ENCODE measurements at places on chromosomes 13 and 19.

- H3K27me3 ChIP-seq, result peaks cover 47% of the 10 kb centered on the region
- DNase-seq, result peak; percentile 18
- H3K4me3 ChIP-seq, result no peak overlapping the region
- no peak overlapping the region for H3K27ac ChIP-seq
- H3K36me3 ChIP-seq, result no peaks in the 10 kb centered on the region
Measured at GRCh38 chr19:41521931-41522555, 53.9 kb upstream of the CEACAM21 start.

- peaks cover 3% of the 10 kb centered on the region for H3K4me1 ChIP-seq
- H3K27me3 ChIP-seq, result peaks cover 46% of the 10 kb centered on the region
- no peaks in the 10 kb centered on the region for H3K36me3 ChIP-seq
- no peak overlapping the region for H3K27ac ChIP-seq
- H3K4me3 ChIP-seq, result no peak overlapping the region
Measured at GRCh38 chr19:495402-496111, 729 bp upstream of the MADCAM1 start.

DNA sequence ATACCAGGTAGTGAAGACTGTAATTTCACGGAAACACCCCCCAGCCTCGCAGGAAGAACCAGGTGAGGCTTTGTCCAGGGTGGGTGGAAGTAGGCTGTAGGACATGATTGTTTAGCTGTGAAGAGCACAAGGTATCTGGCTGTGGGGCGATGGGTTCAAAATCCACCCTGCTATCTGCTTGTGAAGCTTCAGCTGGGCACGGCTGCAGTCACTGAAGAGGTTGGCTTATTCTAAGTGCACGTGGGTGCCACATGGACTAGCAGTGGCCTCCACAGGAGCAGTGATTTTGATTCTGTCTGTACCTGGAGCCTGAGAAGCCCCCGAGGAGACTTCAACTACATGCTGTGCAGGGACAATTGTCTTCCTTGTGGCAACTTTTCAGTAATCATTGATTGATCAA, 254.1 kb downstream of the FGF9 start:
- no peaks in the 10 kb centered on the region for H3K36me3 ChIP-seq
- no peak overlapping the region for H3K4me3 ChIP-seq
- H3K27ac ChIP-seq, result peak overlapping the region; percentile 16
- H3K27me3 ChIP-seq, result no peaks in the 10 kb centered on the region

DNA sequence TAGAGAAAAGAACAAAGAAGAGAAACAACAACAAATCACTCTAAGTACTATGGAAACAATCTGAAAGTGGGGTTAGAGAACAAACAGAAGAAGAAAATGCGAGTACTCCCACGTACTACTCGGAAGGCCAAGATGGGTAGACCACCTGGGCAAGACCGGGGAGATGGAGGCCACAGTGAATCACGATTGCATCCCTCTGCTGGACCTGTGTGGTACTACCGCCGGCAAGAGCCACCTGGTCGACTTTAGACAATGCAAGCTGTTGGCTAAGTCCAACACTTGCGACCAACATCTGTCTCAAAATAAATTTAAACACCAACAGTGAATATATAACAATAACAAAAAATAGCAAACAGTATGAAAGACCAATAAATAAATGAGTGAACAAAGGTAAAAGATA, 45.5 kb upstream of the ZNF91 start:
- DNase-seq, result no peak
- no peaks in the 10 kb centered on the region for H3K4me1 ChIP-seq
- H3K27me3 ChIP-seq, result no peaks in the 10 kb centered on the region
- no peak overlapping the region for H3K4me3 ChIP-seq
- no peak overlapping the region for H3K27ac ChIP-seq

- no peak overlapping the region for H3K4me3 ChIP-seq
- peaks cover 39% of the 10 kb centered on the region for H3K4me1 ChIP-seq
- DNase-seq, result peak; percentile 31
Measured at GRCh38 chr13:113938716-113939115, 35.2 kb downstream of the C13orf46 start.

Data from large intestine (tissue), 12 donors.